ENCODE measurements at places on chromosomes 1 and 21.

- DNase-seq, result no peak
Observed at GRCh38 chr1:218384581-218384993, 39.5 kb downstream of the TGFB2 start.

DNA sequence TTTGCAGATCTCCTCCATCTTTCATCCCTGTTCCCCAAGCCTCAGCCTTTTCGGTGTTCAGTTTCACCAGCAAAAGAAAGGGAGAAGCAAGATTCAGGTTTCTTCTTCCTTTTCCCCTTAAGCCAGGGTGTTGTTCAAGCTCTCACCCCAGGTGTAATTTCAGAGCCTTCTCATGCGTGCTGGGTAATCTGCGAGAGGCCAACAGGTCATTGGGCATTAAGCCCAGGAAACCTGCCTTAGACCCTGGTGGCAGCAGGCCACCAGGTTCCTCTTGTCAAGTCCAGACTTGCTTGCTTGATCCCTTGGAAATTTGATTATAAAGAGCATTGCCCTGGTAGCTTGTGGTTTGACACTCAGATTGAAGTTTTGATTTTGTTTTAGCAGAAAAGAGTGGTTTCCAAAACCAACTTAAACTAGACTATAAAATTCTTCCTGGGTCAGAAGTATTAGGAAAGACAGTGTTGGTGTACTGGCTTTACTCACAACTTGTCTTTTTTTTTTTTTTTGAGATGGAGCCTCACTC, 6.9 kb downstream of the AKR1A1 start:
- no peak for DNase-seq

GRCh38 chr1:219664310-219665029, 51.6 kb upstream of the ZC3H11B start:
- no peak for DNase-seq

DNA sequence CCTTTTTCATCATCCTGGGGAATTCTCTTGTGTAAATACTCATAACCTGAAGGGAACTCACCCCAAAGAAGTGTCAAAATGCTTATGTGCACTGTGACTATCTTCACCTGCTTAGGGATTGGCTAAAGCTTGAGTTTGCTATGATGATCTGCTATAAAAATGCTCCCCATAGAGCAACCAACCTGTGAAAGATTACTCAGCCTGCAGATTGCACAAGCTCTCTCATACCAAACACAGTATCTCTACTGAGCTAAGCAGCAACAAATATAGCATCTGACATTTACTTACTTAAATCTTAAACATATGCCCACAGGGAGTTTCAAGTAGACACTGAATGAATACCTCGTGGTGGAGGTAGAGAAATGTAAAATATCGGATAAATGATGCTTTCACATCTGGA, 725.8 kb downstream of the MRPL39 start:
- DNase-seq, result no peak

DNA sequence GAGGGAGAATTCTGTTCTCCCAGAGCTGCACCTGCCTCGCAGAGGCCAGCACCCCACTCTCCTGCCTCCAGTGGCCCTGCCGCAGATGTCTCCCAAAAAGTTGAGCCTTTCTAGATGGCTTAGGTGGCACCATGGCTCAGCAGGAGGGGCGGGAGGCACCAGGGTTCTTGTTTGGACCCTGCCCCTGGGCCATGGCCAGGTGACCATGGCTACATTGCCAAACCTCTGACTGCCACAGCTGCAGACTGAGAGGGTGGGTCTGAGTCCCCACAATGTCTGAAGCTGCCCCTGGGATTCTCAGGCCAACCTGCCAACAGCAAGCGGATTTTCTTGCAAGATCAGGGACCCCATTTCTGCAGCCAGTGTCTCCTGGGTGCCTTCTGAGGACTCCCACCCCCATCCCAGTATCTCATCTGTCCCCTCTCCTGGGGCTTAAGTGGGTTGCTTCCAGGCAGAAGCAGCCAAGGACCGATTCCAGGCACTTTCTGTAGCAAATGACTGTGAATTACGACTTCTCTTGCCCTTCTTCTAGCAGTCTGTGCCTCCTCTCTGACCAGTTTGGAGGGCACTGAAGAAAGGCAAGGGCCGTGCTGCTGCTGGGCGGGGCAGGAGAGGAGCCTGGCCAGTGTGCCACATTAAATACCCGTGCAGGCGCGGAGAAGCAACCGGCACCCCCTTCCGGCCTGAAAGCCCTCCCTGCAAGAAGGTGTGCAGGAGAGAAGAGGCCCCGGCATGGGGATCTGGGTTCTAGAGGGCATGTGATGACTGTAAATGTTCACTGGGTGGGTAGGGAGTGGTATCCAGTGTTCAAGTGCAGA, 22.5 kb downstream of the SESN2 start:
- DNase-seq, result no peak

GRCh38 chr1:155086128-155086741, 7.6 kb downstream of the EFNA3 start:
- peak; percentile 73 for DNase-seq

GRCh38 chr21:42389449-42389835, 6.4 kb downstream of the TMPRSS3 start:
- no peak for DNase-seq

DNA sequence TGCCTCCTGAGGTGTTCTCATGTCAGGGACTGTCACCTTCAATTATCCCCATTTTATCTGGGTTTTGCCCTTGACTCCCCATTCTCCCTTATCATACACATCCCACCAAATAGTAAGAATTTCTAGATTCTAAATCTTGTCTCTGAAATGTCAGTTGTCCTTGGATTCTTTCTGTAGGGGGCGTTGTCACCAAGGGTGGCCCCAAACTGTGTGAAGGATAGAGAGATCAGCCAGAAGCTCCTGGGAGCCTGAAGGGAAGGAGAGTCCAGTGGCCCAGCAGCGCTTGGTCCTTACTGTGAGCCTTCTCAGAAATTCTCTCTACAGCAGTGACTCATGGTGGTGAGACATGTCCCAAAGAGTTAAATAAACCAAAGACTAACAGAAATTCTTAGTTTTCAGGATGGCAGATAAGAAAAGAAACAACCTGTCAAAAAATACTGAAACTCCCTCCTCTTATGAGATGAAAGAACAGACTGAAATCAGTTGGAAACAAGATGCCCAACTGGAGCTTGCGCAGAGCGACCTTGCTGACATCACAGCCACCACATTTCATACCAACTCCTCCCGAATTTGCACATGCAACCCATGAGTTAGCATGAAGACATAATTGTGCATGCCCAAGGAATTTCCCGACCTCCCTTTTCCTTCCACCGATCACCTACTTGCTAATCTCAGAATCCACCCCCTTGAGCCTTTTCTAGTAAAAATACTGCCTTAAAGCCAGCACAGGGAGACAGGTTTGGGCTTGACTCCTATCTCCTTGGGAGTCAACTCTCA, 109.8 kb downstream of the ELAVL4 start:
- DNase-seq, result no peak

GRCh38 chr1:2289607-2290006, 61.5 kb downstream of the SKI start:
- no peak for DNase-seq

GRCh38 chr1:77064246-77064645, 155.0 kb downstream of the PIGK start:
- DNase-seq, result no peak

GRCh38 chr1:39266792-39267191, 62.3 kb downstream of the MACF1 start:
- DNase-seq, result no peak

GRCh38 chr1:4133297-4133938, 233.3 kb upstream of the C1orf174 start:
- no peak for DNase-seq

DNA sequence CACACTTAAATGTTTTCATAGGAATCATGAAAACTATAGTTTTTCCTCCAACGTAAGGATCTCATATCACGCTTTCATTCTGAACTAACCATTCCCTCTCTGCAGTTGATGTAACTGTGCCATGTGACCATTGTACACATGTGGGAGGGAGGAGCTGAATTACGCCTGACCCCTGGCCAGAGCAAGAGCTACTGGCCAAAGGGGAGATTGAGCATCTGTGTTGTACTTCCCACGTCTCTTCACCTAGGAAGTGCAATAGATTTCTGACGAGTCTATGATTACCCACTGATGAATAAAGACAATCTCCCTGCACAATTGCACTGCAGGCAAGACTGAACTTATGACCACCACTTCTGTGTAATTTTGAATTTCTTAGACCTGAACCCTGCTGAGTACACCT, 24.0 kb downstream of the PTPRC start:
- DNase-seq, result no peak

DNA sequence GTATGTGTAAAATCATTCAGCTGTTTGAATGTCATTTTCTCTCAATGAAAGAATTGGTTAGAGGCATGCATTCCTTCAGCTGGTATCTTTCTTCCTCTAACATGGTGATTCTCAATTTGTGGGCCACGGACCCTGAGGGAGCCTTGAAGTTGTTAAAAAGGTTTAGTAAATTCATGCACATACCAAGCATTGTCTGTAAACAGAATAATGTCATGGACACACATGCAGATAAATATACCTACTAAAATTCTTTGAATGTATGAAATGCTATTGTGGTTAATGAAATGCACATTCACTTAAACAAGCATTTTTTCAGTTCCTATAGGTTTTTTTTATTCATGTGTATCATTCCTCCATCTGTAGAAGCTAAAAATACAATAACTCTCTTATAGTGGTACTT, 65.4 kb downstream of the PBX1 start:
- DNase-seq, result no peak

DNA sequence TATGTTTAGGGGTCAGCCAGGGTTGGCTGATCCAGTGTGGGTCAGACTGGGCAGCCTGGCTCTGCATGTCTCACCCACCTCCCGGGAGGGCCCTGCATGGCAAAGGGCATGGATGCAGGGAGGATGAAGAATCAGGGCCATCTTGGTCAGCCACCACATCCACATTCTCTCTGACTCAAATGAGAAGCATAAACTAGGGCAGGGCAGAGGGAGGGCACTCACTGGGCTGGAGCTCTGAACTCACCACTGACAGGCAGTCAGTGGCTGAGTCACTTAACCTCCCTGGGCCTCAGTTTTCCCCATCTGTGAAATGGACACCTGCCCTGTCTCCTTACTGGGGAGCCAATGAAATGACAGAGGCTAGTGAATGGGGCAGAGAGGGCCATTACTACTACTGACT, 4.3 kb upstream of the CELA2A start:
- no peak for DNase-seq

- DNase-seq, result no peak
Observed at GRCh38 chr1:4483021-4483625, 171.3 kb upstream of the AJAP1 start.

GRCh38 chr1:12072741-12073140, 9.6 kb downstream of the TNFRSF8 start:
- no peak for DNase-seq

- DNase-seq, result no peak
Observed at GRCh38 chr1:208242146-208242545, 2.0 kb downstream of the PLXNA2 start.

- DNase-seq, result no peak
Observed at GRCh38 chr1:156050376-156050775, 3.2 kb downstream of the UBQLN4 start.

GRCh38 chr21:37073417-37074196, 553 bp downstream of the TTC3 start:
- DNase-seq, result no peak

GRCh38 chr1:228902781-228903433, 167.6 kb downstream of the RHOU start:
- no peak for DNase-seq

- DNase-seq, result no peak
Observed at GRCh38 chr1:76285578-76286135, 211.1 kb downstream of the ST6GALNAC3 start.

DNA sequence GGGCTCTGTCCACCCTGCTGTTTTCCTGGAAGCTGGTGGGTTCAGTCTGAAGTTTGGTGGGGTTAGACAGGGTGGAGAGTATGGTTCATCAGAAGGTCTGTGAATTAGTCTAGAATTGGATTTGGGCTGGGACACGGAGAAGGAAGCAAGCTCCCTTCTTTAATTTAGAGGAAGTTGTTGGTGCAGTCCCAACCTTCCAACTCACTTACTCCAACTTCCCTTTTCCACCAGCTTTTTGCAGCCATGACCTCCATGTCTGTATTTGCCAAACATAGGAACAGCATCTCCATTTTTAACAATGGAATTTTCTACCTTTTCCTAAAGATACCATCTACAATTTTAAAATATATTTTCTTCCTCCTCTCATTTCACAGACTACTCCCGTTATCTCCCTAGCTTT, 28.5 kb upstream of the PRELP start:
- DNase-seq, result no peak

- no peak for DNase-seq
Observed at GRCh38 chr1:212871976-212872375, 13.9 kb downstream of the FLVCR1 start.

- DNase-seq, result no peak
Observed at GRCh38 chr1:227797625-227798024, 17.9 kb upstream of the PRSS38 start.

DNA sequence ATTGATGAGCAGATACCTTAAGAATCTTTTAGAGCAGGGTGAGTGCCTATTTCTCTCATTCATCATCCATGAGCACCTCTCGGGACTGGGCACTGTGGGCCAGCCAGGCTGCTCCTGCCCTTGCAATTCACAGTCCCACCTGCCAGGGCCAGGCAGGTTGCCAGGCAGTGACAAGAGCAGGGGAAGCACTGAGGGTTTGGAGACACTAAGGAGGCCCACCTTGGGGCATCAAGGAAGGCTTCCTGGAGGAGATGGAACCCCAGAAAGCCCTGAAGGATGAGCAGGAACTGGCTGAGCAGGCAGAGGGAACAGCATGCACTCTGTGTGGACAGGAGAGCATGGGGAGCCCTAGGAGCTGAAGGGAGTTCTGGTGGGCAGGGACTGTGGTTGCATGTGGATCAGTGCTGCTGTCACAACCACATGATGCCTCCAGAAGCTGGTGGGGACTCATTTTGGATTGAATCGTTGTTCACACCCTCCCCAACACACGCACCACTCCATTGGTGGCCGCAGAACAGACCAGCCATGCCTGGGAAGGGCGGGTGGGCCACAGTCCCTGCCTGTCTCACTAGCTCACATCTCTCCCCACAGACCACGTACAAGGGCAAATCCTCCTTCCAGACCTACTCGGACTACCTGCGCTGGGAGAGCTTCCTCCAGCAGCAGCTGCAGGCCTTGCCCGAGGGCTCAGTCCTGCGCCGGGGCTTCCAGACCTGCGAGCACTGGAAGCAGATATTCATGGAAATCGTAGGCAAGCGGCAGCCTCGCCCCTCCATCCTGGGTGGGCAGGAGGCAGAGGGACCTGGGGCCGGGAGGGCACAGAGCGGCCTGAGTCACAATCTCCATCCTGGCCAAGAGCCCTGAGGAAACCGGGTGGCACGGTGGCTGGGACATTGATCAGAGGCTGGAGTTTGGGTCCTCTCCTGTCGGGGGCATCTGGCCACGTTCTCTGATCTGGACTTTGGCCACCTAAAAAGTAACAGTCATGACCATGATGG, 55.1 kb downstream of the DISP3 start:
- no peak for DNase-seq

DNA sequence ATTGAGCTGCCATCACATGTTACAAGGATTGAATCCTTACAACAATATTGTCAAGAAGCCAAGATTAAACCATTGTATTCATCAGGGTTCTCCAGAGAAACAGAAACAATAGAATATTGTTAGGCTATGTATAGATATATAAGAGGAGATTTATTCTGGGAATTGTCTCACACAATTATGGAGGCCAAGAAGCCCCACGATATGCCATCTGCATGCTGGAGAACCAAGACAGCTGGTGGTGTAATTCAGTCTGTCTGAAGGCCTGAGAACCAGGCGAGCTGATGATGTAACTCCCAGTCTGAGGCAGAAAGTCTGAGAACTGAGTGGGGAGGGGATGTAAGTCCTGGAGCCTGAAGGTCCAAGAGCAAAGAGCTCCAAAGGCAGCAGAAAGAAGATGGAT, 14.5 kb upstream of the TTF2 start:
- no peak for DNase-seq

- DNase-seq, result no peak
Observed at GRCh38 chr1:171994293-171994692, 153.0 kb downstream of the DNM3 start.

GRCh38 chr1:42469727-42470126, 6.6 kb downstream of the CCDC30 start:
- no peak for DNase-seq

Data from activated T-helper 9 cell treated with anti-CD3 and anti-CD28 coated beads, Interleukin-2, amount 50 U/mL, for 16 hours (primary cell).